ENCODE measurements at places on chromosomes 16 and 17. TPM values are rescaled to one million over a fixed set of nuclear protein-coding genes. Genes with fewer than 3 reads are reported as not detected.

Gene CES3
- 3.8 TPM for total RNA-seq

Gene SPHK1
- total RNA-seq: 10.6 TPM

DNA sequence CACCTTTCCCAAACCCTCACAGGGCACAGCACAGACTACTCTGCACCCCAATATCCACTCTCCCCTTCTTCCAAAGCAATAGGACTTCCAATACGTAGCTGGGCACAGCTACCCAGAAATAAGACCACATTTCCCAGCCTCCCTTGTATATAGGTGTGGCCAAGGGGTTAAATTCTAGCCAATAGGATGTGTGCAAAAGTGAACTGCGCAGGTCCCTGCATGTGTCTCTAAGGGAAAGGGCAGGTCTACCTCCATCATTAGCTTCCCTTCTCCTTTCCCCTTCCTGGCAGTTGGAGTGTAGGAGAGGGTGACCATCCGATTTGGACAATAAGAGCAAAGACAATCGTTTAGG is 25.5 kb upstream of the SNN start:
- no peak for DNase-seq

DNA sequence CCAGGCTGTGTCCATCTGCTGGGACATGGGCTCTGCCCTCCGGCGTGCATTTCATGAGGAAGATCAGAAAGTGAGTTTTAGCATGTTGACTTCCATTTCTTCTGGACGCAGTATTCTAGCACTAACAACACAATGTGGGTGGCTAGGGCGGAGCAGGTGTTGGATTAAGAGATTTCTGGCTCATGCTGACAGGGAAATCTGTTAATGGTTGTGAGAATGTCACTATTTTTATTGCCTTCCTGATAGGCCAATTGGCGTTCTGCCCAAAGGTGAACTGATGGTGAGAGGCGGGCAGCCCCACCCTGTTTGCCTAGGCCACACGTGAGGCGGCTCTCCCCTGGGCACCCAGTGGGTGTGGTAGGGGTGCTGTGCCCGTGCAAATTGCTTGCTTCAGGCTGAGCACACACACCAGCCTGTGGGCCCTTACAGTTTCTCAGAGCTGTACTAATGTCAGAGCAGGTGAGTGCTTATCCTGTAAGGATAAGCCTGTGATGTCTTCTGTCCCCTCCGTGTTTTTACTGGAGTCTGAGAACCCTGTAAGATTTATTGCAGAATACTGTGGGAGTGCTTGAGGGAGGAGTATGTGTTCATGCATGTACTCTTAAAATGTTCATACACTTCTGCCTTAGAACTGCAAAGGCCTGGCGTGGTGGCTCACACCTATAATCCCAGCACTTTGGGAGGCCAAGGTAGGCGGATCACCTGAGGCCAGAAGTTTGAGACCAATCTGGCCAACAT is 30.9 kb downstream of the PGS1 start:
- peak; percentile 62 for DNase-seq

GRCh38 chr17:10802496-10803284 is 1.2 kb downstream of the TMEM238L start:
- DNase-seq: no peak

- no peak for DNase-seq
Measured at GRCh38 chr16:24195221-24195620, 60.9 kb upstream of the CACNG3 start.

DNA sequence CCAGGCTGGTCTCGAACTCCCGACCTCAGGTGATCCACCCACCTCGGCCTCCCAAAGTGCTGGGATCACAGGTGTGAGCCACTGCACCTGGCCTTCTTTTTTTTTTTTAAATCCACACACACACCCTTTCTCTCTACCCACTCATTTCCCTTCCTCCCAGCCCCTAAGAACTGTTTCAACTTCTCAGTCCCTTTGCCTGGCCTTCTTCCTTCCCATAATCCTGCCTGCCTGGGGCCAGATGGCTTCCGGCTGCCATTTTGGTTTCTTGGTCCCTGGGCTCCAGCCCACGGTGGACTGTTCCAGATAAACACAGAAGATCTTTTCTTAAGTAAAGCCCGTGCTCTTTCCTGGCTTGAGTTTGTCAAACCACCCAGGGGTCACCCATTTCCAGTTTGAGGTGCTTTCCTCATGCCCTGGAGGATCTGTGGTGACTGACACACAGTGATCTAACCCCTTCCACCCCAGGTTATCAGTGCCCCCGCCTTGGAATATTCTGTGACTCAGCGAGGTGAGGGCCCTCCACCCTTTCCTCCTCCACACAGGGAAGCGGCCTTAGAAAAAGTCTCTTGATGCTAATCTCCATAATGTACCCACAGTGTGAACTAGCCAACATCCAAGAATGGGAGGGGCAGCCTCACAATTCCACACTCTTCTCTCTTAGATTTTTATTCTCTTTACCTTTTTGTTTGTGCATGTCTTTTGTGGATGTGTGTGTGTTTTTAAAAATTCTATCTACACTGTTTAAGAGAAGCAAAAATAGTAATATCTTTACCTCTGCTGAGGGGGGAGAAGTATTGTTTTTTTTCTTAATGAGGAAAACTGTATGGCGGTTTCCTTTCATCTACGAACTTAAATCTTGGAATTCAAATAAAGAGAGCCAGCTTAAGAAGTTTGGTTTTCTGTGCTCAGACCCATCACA is 60.0 kb downstream of the CRISPLD2 start:
- DNase-seq: no peak

DNA sequence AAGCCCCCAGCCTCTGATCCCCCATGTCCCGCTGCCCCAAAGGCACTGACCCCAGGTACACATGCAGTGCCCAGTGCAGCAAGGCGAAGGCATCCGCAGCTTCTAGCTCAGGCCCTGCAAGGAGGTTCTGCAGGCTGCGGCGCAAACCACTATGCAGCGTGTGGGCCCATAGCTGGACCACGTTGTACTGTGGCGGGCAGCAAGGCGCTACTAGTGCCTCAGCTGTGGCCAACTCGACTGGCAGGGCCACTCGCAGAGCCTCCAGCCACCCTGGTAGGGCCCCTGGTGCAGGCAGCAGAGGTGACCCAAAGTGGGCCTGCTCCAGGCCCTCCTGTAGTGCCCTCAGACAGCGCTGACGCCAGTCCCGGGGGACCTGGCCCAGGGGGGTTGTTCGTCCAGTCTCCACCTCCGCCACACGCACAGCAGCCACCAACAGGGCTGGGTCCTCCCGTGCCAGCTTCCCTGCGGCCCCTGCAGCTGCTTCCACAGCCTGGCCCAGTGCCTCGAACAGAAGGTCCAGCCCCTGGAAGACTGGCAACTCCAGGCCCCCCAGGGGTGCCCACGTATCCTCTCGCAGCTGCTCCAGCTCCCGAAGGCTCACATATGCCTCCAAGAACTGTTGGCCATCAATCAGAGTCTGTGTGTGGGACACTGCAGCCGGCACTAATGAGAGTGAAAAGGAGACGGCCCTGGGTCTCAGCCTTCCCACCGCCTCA is 2.6 kb downstream of the EXOC3L1 start:
- DNase-seq: no peak

DNA sequence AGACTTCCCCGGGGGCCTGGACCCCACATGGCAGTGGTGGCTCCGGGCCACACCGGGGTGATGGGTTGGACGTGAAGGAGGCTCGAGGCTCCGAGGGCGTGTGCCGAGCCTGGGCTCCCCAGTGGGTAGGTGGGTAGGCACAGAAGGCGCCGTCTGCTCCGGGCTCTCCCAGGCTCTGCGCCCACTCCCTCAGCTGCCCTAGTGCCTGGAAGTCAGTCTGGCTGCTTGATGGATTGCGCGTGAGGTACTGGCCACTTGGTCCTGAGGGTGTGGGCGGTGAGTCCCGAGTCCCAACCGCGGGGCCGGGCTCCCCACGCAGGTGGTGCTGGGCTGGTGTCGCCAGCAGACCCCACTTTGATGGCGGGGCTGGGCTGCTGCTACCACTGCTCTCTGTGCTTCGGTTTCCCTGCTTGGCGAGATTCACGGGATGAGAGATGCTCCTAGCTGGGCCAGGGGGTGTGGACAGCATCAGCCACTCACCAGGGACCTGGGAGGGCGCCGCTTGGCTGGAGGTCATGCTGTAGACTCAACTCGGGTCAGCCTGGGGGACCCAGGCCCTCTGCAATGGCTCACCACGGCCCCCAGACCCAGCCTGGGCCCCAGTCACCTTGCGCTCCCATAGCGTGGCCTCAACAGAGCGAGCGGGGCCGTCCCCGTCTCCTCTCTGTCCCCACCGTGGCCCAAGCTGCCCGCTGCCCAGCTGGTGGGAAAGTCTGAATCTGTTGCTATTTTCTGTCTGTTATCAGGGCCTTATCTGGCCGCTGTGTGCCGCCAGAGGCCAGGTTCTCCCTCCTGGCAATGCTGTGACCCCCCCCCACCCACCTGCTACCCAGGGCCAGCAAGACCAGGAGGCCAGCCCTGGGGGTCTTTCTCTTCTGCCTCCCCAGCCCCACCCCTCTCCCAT is 26.1 kb downstream of the ZFPM1 start:
- peak; percentile 10 for DNase-seq

GRCh38 chr16:10968498-10968897 is 24.1 kb downstream of the CLEC16A start:
- no peak for DNase-seq

GRCh38 chr17:44108440-44109311 is 14.8 kb downstream of the HDAC5 start:
- peak; percentile 46 for DNase-seq
